ENCODE measurements at places on chromosomes 2 and 18.
A peak's percentile ranks its signal among the peaks of the same experiment; 100 is the strongest.

DNA sequence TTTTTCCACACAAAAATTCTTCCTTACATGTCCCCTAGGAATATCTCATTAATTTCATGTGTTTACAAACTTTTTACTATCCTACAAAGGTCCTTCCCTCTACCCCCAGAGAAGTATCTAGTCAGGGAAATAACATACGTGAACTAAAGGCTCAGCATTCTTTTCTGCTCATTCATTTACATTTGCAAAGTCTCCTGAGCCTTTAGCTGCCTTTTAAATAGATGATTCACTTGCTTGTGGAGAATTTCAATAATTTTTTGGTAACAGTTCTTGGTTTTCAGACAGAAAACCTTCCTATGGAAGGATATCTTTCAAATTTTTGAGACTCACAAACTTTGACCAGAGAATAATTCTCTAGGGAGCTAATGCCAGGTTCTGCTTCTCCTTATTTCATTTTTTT is 81.5 kb upstream of the RMDN2 start:
- peak; percentile 92 for DNase-seq

DNA sequence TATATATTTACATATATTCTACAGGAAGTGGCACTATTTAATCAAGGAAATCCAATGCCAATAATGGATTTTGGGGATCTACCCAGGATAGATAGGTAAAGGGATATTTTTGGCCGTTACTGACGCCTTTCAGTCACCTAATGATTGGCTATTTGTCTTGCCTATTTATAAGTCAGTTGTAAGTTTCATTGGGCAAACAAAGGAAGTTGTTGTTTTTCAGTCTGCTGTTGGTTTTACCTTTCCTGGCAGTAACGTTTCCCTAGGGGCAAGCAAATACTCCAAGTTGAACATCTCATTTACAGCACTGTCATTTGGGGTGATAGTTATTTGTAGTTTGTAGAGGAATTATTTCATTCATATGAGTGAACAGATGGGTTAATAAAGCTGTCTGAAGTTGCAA is 17.0 kb upstream of the LANCL1 start:
- DNase-seq: no peak

DNA sequence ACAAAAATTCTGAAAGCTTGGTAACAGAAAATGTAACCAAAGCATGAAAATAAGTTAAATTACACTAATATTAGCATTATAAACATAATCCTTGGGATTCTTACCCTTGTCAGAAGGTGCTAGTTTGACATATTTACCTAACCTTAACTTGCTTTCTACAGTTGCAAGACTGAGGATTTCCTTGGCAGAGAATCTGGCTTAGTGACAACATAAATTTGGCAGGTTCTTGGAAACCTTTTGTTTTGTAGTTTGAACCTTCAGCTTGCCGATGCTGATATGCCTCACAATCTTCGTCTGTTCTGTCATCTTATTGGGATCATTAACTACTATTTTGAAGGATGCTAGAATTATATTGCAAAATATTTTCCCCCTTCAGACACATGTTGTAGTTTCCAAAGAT is 3.4 kb downstream of the XIRP2 start:
- no peak for DNase-seq

- no peak for DNase-seq
Measured at GRCh38 chr2:239236808-239237205, 164.0 kb downstream of the HDAC4 start.
